Ureter (tissue), 1 donor: ENCODE measurements at places on chromosomes 3 and 15.

- DNase-seq, result no peak
These were observed 142.8 kb upstream of the PLSCR5 start for GRCh38 chr3:146747928-146748327.

GRCh38 chr15:88388686-88389085 lies 78.5 kb downstream of the MRPL46 start:
- DNase-seq, result no peak

DNA sequence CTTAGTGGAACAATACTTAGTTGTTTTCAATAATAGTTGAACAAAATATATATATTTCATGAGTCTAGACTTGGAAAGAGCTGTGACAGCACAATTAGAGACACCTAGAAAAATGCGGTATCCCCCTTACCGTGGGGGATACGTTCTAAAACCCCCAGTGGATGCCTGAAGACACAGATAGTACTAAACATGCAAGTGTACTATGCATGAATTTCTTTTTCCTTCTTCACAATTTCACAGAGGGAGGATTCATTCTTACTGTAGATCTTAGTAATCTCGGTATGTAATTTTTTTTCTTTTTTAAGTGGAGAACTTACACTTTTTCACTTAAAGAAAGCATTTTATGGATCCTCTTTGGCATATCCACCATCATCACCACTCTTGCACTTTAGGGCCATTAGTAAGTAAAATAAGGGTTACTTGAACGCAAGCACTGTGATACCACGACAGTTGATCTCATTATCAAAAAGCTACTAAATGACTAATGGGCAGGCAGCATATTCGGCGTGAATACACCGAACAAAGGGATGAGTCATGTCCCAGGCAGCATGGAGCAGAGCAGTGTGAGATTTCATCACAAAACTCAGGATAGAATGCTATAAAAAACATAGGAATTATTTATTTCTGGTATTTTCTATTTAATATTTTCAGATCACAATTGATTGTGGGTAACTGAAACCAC lies 72.3 kb upstream of the ZNF280D start:
- no peak for DNase-seq

DNA sequence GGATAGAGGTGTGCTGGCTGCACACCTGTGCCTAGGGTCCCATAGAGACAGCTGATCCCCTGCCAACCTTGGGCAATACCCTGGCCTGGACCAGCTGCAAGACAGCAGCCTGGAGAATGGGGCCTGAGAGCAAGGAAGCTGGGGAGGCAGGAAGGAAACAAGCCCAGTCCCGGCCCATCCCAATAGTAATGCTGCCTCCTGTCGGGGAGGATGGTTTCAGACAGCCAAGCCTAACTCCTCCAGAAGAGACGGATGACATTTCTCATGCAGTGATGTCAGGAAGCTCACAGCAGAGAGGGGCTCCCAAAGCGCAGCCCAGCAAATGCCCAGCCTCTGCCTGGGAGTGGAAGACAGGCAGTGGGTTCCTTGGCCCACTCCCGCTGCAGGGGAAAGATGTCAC lies 408.8 kb downstream of the OCA2 start:
- no peak for DNase-seq

DNA sequence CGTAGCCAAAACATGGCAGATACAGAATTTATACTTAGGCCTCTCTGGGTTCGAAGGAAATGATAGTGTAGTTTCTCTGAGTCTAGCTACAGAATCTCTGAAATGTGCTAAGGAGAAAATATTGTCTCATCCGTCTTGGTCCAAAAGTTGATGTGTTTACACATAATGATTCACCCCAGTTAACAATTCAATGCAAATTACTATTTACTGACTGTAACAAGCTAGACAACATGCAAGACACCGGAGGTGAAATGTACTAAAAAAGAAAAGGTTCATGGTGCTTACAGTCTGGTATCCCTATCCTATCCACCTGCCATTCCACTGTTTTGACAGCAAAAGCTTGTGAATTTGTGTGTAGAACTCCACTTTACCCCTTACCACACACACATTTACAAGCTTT lies 146.8 kb downstream of the SUCLG2 start:
- no peak for DNase-seq

DNA sequence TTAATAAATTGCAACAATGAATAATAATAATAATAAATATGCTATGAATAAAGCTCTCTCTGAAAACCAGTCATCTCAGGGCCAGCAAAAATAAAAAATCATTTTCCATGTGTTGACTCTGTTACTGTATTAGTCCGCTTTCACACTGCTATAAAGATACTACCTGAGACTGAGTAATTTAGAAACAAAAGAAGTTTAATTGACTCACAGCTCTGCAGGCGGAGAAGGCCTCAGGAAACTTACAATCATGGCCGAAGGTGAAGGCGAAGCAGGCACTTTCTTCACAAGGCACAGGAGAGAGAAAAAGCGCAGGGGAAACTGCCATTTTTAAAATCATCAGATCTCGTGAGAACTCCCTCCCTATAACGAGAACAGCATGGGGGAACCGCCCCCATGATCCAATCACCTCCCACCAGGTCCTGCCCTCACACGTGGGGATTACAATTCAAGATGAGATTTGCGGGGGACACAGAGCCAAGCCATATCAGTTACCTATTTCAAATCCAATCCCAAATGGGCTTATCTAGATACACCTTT lies 224.1 kb downstream of the IGSF11 start:
- DNase-seq, result no peak

DNA sequence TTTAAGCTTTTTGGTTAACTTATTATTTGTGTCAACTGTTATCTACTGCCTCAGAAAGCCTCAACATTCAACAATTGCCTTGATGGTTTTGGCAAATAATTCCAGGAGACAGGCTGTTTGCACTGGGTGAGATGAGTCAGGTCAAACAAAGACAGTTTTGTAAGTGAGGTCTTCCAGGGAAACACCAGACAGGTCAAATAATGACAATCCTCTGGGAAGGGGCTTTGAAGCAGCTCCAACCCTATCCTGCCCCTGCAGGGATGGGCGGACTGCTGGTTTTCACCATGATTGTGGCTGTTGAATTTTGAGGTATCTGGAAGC lies 79.4 kb upstream of the PRR23E start:
- no peak for DNase-seq

DNA sequence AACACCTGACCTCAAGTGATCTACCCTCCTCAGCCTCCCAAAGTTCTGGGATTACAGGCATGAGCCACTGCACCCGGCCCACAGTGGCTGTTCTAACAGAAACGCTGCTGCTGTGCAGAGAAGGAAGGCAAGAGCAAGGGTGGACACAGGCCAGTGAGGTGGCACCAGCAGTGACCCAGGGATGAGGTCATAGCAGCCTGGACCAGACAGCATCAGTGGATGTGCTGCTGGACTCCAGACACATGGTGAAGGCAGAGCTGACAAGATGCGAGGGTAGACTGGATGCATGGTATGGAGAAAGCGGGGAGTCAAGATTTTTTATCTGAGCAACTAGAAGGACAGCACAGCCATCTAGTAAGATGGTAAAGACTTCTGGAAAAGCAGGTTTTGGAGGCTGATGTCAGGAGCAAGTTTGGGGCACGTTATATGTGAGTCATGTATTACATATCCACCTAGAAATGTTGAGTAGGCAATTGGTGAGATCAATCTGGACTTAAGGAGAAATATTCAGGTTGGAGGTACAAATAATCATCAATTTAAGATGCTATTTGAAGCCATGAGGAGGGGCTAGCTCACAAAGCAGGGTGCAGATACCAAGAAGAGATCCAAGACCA lies 22.1 kb upstream of the TJP1 start:
- DNase-seq, result no peak

- no peak for DNase-seq
These were observed 12.2 kb downstream of the MUC20 start for GRCh38 chr3:195732940-195733339.

GRCh38 chr3:168570404-168571155 lies 474.9 kb upstream of the GOLIM4 start:
- no peak for DNase-seq

DNA sequence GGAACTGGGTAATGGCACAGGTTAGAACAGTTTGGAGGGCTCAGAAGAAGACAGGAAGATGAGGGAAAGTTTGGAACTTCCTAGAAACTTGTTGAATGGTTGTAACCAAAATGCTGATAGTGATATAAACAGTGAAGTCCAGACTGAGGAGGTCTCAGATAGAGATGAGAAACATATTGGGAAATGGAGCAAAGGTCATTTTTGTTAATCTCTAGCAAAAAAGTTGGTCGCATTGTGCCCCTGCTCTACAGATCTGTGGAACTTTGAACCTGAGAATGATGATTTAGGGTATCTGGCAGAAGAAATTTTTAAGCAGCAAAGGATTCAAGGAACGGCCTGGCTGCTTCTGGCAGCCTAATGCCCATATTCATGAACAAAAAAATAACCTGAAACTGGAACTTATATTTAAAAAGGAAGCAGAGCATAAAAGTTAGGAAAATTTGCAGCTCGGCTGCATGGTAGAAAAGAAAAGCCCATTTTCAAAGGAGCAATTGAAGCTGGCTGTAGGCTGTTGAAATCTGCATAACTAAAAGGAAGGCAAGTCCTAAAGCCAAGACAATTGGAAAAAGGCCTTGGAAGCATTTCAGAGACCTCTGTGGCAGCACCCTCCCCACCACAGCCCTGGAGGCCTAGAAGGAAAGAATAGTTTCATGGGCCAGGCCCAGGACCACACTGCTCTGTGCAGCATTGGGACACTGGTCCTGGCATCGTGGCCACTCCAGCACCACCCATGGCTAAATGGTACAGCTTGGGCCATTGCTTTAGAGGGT lies 182.6 kb upstream of the CD96 start:
- DNase-seq, result no peak

GRCh38 chr3:104316118-104316517 lies 1050.6 kb upstream of the ALCAM start:
- DNase-seq, result no peak

- no peak for DNase-seq
These were observed 31.5 kb downstream of the GASK1A start for GRCh38 chr3:43010638-43011037.

- no peak for DNase-seq
These were observed 269.4 kb upstream of the ROPN1 start for GRCh38 chr3:124261306-124261705.

DNA sequence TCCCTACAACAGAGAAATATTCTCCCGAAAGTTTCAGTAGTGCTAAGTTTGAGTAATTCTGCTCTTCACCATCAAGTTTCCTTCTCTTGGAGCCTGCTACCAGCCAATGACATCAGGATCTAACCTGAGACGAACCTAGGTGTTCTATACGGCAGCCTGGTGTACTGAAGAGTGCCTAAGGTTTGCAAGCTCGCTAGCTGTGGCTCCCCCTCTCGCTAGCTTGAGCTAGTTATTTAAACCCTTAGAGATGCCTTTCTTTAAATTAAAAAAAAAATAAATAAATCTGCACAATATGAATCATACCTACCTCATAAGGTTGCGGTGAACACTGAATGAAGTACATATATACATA lies 1.4 kb upstream of the COL8A1 start:
- DNase-seq, result no peak

DNA sequence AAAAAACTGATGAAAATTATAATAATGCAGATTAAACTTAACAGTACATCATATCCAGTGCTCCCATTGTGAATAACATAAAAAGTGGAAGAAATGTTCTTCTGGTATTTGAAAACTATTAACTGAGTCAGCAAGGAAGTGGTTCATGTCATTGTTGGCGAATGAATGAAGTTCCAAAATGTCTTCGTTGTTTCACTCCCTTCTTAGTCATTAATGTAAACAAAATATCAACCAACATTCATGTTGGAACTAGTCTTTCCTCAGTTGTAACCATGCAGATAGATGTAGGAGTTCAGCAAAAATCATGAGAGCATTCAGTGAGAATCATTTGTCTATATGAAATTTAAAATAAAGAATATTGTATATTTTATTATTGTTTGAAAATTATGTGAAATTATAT lies 44.1 kb upstream of the ICE2 start:
- no peak for DNase-seq

DNA sequence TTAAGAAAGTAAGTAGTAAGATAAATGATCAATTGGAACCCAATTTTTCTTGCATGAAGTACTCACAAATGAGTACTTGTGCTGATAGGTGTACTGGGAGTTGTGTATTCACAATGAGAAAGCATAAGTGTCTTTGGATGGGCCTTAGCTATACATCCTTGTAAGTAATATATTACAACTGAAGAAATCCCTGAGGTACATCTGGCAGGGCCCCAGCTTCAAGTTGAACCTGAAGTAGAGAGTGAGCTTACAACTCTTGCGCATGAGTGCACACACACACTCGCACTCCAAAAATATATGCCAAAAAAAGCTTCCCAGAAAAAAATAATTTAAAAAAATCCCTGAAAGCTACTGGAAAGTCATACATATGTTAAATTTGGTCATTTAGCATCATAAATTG lies 222.5 kb downstream of the ROBO2 start:
- no peak for DNase-seq

DNA sequence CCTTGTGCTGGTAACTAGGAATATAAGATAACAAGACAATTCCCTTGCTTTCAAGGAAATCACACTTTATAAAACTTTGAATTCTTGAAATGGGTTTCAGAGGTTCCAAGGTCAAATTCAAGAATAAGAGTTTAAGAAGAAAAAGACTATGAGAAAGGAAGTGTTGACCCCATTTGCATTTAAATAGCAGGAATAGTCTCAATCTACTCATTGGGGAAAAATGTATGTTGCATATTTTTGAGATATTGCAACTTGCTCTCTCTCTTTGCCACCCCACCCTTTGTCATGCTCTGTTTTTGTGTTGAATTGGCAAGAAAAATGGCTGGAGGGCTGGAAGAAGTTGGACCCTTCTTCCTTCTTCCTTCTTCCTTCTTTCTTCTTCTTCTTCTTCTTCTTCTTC lies 699.2 kb downstream of the TUSC7 start:
- no peak for DNase-seq

- DNase-seq, result no peak
These were observed 21.7 kb upstream of the TBC1D21 start for GRCh38 chr15:73851689-73852088.

DNA sequence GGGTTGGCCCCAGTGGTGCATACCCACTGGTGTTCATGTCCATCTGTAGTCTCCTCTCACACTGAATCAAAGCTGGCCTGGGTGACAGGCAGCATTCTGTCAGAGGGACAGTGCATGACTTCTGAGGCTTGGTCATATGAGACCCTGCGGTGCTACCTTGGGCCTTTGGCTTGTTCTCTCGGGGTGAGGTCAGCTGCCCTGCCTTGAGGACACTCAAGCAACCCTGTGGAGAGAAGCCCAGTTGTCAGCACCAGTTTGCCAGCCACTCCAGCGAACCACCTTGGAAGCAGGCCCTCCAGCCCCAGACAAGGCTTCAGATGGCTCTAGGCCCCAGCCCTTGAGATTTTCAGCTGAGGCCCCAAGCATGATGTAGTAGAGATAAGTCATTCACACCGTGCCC lies 16.9 kb upstream of the RAB7A start:
- no peak for DNase-seq
